ENCODE measurements at places on chromosomes 6 and 20.
A peak's percentile ranks its signal among the peaks of the same experiment; 100 is the strongest.

GRCh38 chr20:19867940-19868371 lies 109.9 kb downstream of the RIN2 start:
- peak; percentile 68 for DNase-seq

DNA sequence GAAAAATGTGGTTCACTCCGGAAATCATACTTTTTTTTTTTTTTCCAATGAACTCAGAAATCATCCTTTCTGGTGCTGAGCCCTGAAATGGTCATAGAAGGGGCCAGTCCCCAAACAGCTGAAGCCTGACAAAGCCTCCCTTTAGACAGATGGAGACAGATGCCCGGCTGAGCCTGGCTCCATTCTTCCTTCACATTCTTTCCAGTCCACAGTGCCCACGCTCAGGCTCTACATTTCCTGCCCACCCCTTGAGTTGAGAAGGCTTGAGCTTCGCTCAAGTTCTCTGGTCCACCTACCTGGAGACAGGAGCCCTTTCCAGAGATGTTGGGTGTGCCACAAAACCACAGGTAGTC lies 41.2 kb downstream of the KCNK5 start:
- no peak for DNase-seq

- peak; percentile 84 for DNase-seq
Measured at GRCh38 chr6:111087106-111087835, at the start of gene SLC16A10. SLC16A10 (plus strand) TSS chr6:111087503; CDS start chr6:111087753, 250 bp downstream.

- no peak for DNase-seq
Measured at GRCh38 chr6:124765280-124765679, 197.0 kb upstream of the RNF217 start.

DNA sequence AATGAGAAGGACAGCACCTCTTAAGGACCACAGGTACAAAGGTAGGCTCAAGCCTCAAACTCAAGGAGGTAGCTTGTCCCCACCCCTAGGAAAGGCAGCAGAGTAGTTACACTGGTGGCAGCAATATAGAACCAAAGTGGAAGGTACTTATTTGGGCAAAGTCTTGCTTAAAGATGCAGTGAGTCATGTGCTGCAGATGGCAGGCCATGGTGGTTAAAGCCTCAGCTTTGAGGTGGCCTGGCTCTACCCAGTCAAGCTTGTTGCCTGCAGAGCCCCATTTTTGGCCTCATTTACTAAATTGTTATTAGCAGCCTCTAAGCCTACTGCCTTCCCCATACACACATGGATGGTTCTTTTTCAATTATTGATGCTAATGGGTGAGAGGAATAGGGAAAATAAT lies 146.0 kb downstream of the ELOVL4 start:
- DNase-seq: no peak

DNA sequence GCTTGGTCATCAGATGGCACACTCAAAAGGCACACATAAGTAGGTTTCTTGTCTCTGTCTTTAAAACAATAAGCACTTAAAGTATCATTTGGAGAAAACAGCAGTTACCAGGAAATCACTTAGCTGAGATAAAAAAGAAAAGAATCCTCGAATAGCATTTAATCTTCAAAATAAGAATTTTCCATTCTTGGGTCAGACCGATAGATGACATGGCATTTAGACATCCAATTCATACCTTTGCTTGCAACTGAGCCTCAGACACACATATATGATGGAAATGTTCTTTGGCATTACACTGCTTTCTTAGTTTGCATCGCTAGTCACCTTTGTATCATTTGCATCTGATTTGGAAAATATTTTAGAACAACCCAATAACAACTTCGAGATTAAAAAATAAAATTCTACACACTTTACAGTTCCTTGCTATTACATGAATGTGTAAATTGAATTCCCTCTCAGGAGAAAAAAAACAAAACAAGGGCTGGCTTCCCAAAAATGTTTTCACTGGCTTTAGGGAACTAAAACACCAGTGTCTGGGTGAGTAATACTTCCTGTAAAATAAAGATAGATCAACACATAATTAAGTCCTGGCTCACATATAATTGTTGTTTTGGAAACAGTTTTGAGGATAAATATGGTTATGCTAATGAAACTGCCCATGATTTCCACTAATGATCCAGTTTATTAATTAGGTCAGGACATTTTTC lies 1.3 kb upstream of the RNF217 start:
- DNase-seq: no peak

DNA sequence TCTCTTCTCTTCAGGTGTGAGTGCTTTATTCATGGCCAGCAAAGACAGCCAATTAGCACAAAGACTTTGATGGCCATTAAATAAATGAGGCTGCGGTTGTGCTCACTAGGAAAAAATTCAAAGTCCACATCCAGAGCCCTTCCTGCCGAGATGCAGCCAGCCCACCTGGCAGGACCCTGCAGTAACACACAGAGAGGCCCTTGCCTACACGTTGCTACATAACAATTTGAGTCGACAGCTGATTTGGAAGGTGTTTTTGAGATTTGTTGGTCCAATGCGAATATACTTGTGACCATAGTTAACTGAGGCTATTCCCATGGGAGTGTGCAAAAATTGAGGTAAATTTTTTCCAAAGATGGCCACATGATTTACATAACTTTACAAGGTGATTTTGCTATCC lies 605.4 kb upstream of the HTR1E start:
- no peak for DNase-seq

- no peak for DNase-seq
Measured at GRCh38 chr6:92126088-92126487, 1293.3 kb downstream of the EPHA7 start.

GRCh38 chr6:24930431-24930871 lies 5.3 kb downstream of the RIPOR2 start:
- DNase-seq: no peak

DNA sequence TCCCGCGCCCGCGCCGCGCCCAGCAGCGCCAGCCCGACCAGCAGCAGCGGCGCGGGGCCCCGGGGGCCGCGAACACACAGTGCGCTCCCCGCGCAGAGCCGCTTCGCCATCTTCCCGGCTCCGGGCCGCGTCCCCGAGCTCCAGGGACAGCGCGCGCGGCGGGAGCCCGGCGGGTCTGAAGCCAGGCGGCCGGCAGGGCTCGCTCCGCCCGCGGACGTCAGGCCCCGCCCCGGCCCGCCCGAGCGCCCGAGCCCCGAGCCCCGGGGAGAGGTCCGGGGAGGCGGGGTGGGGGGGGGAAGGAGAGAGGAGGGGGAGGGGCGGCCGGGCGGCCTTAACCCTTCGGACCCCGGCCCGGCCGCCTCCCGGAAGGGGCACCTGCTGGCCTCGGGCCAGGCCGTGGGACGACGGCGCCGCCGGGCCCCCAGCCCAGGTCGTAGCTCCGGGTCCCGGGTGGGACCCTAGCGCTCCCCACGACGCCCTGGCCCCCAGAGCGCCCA lies at the start of gene LAMA5:
Gene LAMA5, minus strand, starts transcription at position 177 of the 497 bp plus-strand sequence. Its CDS starts 67 bp downstream, at position 110.
- DNase-seq: peak; percentile 93

- DNase-seq: no peak
Measured at GRCh38 chr6:133761706-133762105, 127.2 kb upstream of the TCF21 start.

DNA sequence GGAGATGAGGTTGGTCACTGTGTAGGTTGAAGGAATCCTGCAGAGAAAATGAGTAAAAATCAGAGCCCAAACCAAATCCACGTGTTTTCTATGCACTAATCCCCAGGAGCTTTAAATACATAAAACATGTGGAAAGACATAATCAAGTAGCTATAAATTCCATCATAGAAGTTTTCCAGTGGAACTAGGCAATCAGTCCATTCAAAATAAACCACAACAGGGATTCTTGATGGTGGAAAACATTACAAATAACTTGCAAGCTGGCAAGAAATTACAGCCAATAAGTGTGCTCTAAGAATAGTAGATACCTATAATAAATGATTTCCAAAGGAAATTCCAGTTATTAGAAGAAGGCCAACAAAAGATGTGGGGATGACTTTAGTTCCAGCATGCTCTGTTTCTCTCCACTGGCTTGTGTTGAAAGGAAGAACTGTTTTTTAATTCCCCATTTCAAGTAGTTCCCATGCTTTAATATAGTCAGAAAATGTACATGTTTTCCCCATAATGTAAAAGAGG lies 49.8 kb upstream of the ADGRG6 start:
- no peak for DNase-seq

DNA sequence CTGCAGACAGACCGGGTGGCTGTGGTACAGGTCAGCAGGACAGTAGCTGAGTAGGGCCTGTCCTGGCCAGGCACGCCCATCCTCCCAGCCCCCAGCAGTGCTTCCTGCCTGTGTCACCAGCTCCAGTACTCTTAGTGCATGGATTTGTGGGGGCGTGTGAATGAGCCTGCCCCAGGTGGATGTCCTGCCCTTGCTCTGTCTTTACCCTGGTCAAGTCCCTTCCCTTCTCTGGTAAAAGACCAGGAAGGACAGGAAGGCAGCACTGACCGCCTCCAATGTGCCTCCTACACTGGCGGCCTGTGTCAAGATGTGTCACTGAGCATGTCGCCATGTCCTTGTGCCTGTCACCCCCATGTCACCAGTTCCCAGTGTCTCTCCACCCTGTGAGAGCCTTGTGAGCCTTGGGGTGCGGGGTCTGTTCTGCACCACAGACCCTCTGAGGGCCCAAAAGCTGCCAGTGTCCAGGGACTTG lies 11.9 kb downstream of the TEAD3 start:
- DNase-seq: no peak

DNA sequence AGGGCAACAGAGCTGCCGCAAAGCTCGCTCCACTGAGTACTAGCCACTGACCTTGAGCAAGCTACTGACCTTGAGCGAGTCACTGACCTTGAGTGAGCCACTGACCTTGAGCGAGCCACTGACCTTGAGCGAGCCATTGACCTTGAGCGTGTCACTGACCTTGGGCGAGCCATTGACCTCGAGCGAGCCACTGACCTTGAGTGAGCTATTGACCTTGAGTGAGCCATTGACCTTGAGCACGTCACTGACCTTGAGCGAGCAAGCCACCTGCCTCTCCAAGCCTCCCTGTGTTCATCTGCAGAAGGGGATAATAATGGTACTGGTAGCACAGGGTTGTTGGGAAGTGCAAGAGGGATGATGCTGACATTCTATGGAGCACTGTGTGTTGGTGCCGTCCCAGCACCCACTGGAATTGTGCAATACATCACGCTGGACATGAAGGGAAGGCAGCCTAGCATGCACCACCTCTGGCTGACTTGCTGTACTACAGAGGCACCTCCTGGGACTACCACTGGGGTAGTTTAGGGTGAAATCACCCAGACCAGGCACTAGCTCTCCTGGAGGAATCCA lies 60.2 kb downstream of the CTCFL start:
- no peak for DNase-seq

DNA sequence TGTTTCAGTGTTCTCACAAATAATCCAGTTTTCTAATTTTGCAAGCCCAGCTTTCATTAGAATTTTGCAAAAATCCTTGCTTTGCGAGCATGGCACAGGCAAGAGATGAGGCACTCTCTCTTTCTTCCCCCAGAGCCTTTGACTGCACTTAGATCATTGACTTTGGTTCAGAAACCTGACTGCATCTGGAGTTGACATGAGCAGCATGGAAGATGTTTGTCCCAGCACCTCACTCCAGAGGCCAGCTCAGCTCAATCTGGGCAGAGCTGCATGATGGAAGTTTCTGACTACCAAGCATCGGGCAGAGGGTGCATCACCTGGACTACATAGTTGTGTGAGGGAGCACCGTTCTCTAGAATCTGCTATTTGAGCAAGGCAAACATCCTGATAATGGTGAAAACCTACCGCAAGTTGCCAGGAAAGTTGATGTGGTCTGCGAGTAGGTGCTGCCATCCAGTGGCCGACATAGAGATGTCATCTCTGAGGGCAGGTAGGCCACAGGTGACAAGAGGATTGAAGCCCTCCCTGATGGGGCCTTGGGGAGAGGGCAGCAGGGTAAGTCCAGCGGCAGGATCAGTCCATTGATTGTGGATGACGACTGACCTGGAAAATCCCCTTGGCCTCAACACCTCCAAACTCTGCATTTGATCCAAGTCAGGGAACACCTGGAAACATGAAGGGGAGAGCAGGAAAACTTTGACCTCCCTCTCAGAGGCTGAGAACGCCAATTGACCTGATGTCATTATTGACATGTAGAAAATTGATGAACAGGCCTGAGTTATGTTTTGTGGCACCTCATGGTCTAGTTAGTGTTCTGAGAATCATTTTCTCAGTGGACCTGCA lies 3.8 kb upstream of the LPA start:
- DNase-seq: peak; percentile 32

DNA sequence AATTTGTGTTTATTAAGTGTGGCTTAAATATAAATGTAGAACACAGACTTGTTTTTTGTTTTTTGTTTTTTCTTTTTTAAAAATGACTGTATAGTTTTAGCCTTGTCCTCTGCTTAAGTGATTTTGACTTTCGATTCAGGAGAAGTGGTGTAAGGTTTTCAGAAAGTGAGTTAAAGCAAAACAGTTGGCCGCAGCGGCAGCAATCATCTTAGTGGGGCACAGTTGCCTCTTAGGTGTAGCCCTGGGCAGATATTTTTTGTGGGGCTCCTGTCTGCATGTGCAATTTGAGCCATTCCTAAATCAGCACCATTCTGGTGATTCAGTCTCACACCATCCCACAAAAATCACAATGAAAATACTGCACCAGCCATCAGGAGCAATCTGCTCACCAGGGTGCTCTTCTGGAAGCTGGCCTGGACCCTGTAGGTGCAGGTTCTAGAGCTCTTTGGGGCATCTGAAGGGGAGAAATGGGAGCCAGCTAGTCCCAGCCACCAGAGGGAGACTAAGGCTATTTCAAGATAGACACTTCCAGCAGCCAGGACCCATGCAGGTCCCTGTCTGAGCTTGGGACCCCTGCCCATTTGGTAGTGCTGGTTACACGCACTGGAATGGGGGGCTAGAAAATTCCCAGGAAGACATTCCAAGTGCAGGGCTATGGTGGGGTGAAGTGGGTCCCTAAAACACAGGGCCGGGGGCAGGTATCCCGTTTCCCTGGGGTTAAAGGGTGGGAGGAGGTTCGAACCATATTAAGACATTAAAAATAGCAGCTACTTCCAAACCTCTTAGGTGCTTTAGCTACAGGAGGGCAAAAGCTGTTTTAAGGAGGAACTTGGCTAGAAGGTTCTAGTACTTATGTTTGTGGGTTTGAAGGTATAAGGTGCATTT lies 156.6 kb downstream of the NFATC2 start:
- DNase-seq: no peak

- DNase-seq: no peak
Measured at GRCh38 chr6:5152460-5152859, 67.3 kb downstream of the PPP1R3G start.

GRCh38 chr6:170030821-170031471 lies 259.9 kb downstream of the DLL1 start:
- peak; percentile 59 for DNase-seq

- no peak for DNase-seq
Measured at GRCh38 chr6:71544028-71544427, 255.4 kb downstream of the OGFRL1 start.

- no peak for DNase-seq
Measured at GRCh38 chr6:144017166-144018094, 9.4 kb upstream of the PLAGL1 start.

Data from upper lobe of left lung (tissue), 6 donors.